ENCODE measurements at places on chromosomes 1 and 21. TPM values are rescaled to one million over a fixed set of nuclear protein-coding genes. Genes with fewer than 3 reads are reported as not detected.

The DIPK1A gene
- total RNA-seq, result 25.9 TPM

The DIO1 gene
- total RNA-seq, result not detected

- DNase-seq, result no peak
Measured at GRCh38 chr1:9705337-9706093, 54.0 kb downstream of the PIK3CD start.

The HCRTR1 gene
- total RNA-seq, result not detected

GRCh38 chr1:109776911-109777310 is 13.2 kb upstream of the EPS8L3 start:
- DNase-seq, result peak; percentile 94

The NHLH2 gene
- total RNA-seq, result not detected
